Stomach (tissue), 19 donors: ENCODE measurements at places on chromosomes 5 and 9.

DNA sequence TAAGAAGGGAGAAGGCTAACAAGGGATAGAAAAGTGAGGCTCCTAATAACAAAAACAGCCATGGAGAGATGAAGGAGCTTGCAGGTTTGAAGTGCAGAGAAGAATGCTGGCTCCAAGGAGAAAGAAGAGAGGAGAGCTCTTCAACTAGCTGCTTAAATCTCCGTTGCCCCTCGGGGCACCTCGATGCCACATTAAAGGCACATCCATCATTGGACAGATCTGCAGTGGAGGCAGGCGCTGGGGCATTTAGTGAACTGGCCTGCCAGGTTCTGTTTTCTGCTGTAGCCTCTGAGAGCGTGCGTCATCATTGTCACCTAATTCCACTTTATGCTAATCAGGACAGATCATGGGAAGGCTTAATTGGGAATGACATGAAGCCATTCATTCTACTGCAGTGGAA lies 1426.2 kb upstream of the WWC1 start:
- DNase-seq, result no peak

GRCh38 chr9:16679327-16679821 lies 191.1 kb downstream of the BNC2 start:
- DNase-seq, result peak; percentile 47

- DNase-seq, result no peak
Measured at GRCh38 chr5:55530669-55531068, 4.1 kb downstream of the PLPP1 start.

DNA sequence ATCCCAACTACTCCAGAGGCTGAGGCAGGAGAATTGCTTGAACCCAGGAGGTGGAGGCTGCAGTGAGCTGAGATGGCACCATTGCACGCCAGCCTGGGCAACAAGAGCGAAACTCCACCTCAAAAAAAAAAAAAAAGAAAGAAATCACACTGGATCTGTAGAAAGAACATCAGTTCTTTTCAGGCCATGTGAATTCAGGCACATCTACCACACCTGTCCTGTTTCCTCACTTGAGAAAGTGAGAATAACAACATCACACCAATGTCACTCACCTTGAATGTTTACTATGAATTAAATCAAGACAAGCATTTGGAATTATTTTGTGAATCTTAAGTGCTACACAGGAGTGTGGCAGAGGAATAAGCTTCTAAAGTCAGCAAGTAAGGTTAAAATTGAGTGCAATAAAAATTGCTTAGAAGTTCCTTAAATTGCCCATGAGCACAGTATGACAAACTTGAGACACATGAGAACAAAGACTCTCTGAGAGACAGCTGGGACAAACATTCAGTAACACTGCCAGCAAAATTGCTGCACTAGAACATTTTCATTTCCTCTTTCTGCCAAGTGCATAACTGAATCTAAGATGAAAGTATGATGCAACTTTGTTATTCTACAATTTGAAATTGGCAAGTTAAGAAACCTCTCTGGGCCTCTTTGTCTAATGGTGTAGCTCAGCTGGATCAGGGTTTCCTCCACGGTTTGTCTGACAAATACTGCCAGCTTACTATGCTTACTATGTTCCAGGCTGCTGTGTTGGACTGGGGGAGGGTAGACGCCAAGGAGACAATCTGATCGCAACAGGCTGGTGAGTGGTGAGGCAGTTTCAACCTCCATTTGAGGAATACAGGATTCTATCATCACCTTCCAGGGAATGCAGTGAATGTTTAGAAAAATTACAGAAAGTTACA lies 1.9 kb upstream of the RIC1 start:
- DNase-seq, result no peak

GRCh38 chr5:31846934-31847333 lies 208.0 kb downstream of the PDZD2 start:
- no peak for DNase-seq

- DNase-seq, result no peak
Measured at GRCh38 chr5:172418862-172419814, 35.2 kb downstream of the SH3PXD2B start.

- no peak for DNase-seq
Measured at GRCh38 chr5:116273448-116274242, 188.8 kb downstream of the COMMD10 start.

GRCh38 chr5:119451561-119451960 lies 736 bp upstream of the HSD17B4 start:
- no peak for DNase-seq

GRCh38 chr5:157718519-157718918 lies 12.7 kb upstream of the THG1L start:
- DNase-seq, result peak; percentile 79

DNA sequence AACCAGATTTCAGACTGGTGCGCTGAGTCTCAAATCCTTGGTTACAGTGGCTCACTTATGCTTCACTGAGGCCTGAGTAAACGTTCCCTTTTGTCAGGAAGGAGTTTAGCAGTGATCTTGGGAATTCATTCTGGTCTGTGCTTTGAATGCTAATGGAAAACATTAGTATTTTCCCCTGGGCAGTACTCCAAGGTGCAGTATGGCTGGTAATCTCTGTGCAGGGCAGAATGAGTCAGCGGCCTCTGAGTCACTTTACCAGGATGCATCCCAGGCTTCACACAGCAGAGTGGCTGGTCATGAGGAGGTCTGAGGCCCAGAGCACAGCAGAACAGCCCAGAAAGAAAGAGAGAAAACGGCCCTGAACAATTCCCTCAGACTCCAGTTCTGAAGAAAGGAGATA lies 54.0 kb downstream of the PCA3 start:
- DNase-seq, result peak; percentile 86

DNA sequence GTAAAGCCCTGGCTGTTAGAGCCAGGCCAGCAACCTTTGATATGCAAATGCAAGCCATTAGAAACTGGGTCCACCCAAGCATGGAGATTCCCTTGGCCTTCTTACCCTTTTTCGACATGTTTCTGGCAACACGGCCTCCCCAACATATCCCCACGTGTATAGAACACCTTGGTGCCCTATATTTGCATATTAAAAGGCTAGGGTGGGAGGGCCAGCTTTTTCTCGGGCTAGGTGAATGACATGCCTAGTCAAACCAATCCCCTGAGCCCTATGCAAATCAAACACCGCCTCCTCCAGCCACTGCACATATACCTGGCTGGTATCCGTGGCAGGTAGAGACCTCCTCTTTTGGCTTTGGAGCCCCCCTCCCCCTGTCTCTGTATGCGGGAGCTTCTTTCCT lies 55.6 kb upstream of the ZFR start:
- DNase-seq, result no peak

DNA sequence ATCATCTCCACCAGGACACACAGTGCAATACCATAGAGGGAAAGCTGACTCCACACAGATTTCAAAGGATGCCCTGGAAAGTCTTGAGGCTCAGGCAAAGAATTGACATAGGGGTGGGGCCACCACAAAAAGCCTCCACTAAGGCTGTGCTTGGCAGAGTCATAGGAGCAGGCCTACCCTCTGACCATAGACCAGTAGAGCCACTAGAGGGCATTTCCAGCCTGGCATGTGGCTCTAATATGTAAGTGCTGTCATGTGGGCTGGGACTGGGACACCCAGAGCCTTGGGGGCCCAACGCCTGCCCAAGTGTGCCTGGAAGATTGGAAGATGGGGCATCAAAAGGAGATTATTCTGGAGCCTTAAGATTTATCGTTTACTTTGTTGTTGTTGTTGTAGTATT lies 726.0 kb downstream of the DNAH5 start:
- no peak for DNase-seq

GRCh38 chr5:1315709-1316587 lies 21.1 kb upstream of the TERT start:
- DNase-seq, result peak; percentile 95

DNA sequence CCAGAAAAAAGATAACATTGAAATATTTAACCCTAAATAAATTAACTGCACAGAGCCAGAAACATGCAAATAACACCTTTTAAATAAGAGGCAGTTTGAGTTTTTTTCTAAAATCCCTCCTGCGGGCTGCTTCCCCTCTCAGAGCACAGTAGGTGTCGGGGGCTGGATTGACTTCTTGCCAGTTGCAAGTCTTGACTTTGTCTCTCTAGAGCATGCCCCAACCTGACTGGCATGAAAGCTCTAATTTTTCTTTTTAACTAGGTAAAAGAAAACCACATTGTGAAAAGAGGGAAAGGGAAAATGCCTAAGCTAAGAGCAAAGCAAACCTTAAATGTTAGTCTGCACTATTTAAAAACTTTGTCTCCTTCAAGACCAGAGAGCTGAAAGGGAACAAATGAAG lies 46.4 kb upstream of the DNAH5 start:
- DNase-seq, result no peak

GRCh38 chr5:117191251-117191650 lies 616.6 kb upstream of the SEMA6A start:
- no peak for DNase-seq

DNA sequence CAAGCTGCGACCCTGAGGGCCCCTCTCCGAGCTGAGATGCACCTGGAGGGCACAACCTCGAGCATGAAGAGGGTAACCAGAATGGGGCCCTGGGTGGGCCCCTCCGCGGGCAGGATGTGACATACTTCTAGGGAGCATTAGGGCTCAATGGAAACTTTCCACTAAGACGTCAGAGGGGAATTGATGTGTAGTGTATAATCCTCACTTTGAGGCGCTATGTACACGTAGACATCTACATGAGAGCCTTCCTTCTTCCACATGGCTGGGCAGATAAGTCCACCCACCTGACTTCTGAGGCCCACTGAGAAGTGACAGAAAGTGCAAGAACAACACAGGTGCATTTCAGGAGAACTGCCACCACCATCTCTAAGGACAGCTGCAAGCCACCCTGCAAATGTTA lies 61.0 kb downstream of the DAP start:
- no peak for DNase-seq

GRCh38 chr5:113059232-113060040 lies 82.8 kb downstream of the DCP2 start:
- no peak for DNase-seq

DNA sequence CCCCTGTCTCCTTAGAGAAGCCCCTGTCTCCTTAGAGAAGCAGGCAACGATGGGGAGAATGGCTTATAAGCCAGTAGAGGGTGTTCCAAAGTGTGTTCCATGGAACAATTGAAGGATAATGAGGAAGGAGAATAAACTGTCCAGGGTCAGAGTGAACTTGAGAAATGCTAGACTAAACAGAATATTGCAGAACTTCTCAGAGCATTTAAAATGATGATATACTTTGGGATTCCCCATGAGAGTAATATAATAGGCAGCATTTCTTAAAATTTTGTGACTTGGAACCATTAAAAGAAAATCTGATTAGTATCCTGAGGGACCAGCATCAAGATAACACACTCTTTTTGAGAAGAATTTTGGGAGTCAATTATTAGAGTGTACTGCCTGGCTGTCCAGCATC lies 116.8 kb downstream of the PBX3 start:
- no peak for DNase-seq

DNA sequence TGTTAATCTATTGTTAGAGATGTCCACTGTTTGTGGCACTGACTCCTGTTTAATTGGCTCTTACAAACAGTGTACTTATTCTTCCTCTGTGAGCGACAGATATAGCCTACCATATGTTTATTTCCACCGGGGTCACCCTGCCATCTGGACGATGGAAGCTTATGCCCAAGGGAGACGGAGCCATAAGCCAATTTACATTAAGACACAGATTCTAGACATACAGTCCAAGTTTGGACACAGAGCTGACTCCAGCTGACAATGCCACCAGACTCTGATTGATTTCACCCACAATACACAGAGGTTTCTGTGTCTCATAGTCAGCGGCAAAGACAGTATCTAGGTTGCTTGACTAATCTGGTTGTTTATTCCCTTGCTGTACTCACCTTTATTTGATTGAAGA lies 198.9 kb downstream of the ENC1 start:
- no peak for DNase-seq

GRCh38 chr5:95283761-95284571 lies 928 bp downstream of the MCTP1 start:
- DNase-seq, result peak; percentile 53

DNA sequence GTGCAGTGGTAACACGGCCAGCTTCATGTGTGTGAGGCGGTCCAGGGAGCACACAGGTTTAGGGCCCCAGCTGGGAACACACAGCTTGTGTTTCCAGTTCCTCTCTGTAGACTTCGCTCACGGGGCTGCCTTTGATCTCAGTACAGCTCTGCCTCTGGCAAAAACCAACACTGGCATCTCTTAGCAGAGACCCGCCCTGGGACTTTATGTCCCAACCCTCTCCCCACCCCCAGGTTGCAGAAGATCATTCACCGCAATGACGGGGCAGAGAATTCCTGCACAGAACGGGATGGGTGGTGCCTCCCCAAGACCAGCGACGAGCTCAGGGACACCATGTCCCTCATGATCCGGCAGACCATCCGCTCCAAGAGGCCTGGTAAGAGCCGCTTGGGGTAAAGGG lies 5.2 kb upstream of the CEL start:
- no peak for DNase-seq

- DNase-seq, result no peak
Measured at GRCh38 chr9:122337556-122337929, 33.3 kb upstream of the PTGS1 start.

GRCh38 chr9:123957168-123957721 lies 27.3 kb upstream of the DENND1A start:
- DNase-seq, result no peak

DNA sequence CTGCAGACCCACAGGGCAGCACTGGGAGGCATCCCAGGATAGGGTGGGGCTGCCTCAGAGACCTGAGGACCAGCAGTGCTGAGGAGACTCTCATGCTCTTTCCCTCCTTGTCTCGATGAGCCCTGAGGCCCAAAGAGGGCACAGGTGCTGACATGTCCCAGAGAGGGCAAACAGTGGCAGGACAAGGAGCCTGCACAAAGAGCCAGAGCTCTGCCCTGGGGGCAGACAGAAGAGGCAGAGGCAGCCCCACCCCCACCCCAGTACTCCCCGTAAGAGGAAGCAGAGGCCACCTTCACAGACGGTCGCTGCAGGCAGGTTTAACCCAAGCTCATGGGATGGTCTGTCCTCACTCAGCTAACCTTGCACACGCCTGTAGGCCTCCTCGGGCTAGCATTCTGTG lies 29.4 kb upstream of the TTLL11 start:
- DNase-seq, result no peak

DNA sequence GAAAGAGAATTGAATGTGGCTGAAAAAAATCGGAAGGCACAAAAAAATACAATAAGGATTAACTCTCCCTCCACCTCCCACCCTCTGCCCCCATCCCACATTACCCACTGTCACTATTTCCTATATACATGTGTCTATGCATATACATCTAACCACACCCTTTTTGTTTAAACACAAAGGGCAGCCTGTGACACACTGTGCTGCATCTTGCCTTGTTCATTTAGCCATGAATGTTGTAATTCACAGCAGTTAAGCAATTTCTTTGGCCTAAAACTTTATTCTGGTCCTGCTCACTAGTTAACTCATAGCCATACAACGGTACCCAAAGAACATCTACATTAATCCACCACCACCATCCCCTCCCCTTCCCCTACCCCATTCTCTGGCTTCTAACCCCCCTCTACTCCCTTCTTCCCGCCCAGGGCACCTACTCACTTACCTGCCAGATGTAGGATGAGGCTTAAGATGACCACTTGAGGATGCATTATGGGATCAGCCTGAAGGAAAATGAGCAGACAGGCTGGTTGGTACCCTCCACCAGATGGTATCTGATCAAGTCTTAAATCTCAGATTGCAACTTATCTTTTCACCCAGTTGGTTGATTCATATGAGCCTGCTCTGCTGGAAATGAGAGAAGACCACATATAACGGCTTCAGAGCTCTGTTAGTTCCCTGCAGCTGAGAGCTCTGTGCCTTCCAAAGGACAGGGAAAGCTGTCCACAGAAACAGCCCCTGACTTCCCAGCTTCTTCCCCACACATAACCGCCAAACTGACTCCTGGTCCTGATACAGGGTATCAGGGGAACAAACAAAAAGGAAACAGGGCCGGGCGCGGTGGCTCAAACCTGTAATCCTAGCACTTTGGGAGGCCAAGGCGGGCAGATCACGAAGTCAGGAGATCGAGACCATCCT lies 1.2 kb downstream of the HAVCR1 start:
- DNase-seq, result no peak
